ENCODE measurements at places on chromosomes 13 and 19.
A peak's percentile ranks its signal among the peaks of the same experiment; 100 is the strongest.

GRCh38 chr19:8307400-8307964 lies 676 bp downstream of the CD320 start:
- no peak for DNase-seq

DNA sequence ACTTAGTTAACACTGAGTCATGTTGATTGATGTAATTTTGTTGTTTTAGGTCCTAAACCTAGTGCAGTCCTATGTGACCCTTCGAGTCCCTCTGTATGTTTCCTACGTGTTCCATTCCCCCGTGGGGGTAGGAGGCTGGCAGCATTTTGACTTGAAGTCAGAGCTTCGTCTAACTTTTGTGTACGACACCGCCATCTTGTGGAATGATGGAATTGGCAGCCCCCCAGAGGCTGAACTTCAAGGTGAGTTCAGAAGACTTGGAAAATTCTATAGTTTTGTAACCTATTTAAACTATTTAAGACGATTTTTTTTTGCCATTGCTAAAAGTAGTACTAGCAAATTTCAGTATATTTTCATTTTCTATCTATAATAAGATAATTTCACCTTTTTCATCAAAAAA lies 117.9 kb downstream of the STOML3 start:
- DNase-seq = peak; percentile 49

GRCh38 chr13:38606699-38607535 lies 80.0 kb upstream of the FREM2 start:
- DNase-seq = no peak

- DNase-seq = no peak
Measured at GRCh38 chr19:37983916-37984315, 76.9 kb downstream of the SIPA1L3 start.

DNA sequence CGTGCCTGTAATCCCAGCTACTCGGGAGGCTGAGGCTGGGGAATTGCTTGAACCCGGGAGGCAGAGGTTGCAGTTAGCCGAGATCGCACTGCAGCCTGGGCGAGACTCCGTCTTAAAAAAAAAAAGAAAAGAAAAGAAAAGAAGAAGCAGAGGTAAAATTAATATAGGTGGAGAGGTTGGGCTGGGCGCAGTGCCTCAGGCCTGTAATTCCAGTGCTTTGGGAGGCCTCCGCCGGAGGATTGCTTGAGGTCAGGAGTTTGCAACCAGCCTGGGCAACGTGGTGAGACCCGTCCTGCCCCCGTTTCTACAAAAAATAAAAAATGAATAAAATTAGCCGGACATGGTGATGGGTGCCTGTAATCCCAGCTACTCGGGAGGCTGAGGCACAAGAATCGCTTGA lies 912 bp upstream of the TUBA3C start:
- DNase-seq = no peak

All from fibroblast of skin of scalp (primary cell).